Activated CD4-positive, alpha-beta T cell treated with anti-CD3 and anti-CD28 coated beads, Interleukin-2, amount 10 ng/mL, durations not matched to agents 7 days and 5 days (primary cell): ENCODE measurements at places on chromosomes 7 and 10. TPM values are rescaled to one million over a fixed set of nuclear protein-coding genes. Genes with fewer than 3 reads are reported as not detected.

DNA sequence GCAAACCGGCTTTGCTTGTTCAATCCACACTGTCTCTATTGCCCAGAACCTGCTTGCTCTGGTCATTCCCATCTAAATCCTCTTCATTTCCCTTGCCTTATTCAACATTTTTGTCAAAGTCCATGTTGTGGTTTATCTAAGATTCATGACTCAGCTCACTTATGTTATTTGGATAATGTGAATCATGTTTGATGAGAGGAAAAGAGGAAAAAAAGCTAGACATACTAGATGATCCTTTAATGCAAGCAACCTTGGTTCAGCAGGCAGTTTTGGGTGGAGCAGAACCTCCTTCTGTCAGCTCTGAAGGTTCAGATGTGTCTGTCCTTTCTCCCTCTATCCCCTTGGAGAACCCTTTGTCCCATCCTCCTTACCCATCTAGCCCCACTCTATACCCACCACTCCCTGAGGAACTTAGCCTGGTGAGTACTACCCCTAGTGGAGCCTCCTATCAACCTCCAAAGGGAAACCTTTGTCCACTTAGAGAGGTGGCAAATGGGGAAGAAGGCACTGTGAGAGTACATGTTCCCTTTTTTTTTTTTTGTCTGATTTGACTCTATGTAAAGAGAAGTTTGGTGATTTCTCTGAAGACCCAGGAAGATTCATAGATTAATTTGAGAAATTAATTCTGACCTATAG lies 2.1 kb upstream of the SAMD9L start:
- DNase-seq: no peak

DNA sequence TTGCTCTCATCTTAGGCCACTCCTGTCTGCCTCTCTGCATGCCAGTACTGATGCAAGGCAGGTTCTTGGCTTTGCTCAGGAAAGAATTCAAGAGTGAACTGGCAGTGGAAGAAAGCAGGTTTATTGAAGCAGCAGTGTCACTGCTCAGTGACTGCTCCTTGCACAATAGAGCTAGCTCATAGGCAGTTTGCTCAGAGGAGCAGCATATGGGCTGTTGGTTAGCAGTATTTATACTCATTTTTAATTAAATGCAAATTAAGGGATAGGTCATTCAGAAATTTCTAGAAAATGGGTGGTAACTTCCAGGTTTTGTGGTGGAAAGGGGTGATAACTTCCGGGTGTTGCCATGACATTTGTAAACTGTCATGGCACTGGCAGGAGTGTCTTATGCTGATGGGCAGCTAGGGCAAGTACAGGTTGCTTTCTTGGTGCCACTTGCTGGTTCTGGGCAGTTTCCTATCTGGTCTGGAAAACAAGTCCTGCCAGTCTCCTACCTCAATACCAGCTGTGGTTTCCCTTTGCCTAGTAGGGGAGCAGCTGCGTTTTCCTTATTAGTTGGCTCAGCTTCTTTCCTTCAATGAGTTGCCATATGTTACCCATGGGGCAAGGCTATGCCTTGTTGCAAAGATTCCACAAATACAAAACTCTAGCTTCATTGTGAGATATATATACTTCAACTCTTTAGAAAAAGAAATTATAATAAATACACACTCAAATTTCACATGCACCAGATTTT lies 64.8 kb upstream of the CALD1 start:
- DNase-seq: no peak

DNA sequence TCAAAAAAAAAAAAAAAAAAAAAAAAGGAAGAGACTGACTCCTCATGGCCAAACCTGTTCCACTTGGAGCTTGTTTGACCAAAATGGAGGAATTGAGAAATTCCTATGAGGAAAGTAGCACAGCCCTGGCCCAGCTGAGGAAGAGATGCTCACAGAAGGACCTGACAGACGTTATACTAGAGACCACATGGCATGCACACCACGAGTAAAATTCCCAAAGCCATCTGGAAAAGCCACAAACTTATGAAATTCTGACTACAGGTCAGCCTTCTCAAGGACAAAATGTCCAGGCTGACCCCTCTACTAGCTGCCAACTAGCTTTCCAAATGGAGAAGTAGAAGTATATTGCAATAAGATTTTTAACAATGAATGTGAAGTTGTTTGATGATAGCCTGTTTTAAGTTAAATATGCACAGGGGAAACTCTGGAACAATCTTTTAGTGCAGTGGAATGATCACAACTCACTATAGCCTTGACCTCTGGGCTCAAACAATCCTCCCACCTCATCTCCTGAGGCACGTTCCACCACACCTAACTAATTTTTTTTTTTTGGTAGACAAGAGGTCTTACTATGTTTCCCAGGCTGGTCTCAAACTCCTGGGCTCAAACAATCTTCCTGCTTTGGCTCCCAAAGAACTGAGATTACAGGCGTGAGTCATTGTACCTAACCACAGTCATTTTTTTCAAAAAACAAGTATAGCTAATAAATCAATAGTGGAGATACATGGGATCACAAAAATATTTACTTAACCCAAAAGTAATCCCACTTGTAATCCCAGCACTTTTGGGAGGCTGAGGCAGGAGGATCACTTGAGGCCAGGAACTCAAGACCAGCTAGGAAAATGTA lies 75.7 kb downstream of the AKR1D1 start:
- no peak for DNase-seq

Gene DEPP1
- 0.22 TPM for total RNA-seq

DNA sequence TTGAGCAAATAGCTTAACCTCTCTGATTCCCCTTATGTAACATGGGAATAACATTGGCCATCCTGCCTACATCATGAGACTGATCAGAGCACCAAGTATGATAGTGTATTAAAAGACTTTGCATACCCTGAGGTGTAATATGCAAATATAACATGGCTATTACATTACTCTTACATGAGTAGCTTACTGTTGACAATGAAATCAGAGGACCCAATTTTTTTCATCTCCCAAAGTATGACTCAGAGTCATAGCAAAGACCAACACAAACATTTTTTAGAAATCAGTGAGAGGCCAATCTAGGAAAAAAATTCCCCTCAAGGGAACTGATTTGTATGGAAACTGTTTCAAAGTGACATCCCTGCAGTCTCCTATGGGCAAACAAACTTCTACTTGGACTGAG lies 47.0 kb upstream of the TMEM140 start:
- DNase-seq: no peak

GRCh38 chr10:18449611-18450026 lies 201.8 kb downstream of the NSUN6 start:
- no peak for DNase-seq

DNA sequence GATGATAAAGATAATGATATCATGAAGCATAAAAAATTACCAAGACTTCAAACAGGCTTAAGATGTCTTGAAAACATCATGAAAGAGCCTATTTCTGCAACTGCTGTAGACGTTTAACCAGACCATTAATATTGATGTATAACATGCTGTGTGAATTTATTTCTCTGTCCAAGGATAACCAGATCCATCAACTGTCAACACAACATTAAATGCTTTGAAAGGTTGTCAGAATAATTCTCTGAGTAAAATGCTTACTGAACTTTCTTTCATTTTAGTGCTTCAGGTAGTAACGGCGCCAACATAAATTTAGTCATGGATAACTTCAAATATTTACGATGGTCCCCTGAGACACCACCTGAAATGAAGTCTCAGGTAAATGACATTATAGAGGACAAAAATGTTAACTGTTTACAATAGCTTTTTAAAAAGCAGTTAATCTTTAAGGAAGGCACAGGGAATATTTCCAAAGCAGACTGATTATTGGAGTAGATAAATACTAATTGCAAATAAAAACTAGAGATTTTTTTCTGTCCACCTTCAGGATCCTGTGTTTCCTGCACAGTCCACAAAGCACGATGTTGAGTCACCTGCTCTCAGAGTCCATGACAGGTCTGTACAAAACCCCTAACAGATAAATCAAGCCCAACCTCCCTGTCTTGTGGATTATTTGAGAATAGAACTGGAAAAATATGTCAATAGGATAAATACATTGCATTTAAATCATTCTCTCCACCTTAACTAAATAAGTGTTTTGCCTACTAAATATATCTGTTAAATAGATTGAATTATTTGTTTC lies 1213.2 kb downstream of the XPNPEP1 start:
- DNase-seq: no peak

DNA sequence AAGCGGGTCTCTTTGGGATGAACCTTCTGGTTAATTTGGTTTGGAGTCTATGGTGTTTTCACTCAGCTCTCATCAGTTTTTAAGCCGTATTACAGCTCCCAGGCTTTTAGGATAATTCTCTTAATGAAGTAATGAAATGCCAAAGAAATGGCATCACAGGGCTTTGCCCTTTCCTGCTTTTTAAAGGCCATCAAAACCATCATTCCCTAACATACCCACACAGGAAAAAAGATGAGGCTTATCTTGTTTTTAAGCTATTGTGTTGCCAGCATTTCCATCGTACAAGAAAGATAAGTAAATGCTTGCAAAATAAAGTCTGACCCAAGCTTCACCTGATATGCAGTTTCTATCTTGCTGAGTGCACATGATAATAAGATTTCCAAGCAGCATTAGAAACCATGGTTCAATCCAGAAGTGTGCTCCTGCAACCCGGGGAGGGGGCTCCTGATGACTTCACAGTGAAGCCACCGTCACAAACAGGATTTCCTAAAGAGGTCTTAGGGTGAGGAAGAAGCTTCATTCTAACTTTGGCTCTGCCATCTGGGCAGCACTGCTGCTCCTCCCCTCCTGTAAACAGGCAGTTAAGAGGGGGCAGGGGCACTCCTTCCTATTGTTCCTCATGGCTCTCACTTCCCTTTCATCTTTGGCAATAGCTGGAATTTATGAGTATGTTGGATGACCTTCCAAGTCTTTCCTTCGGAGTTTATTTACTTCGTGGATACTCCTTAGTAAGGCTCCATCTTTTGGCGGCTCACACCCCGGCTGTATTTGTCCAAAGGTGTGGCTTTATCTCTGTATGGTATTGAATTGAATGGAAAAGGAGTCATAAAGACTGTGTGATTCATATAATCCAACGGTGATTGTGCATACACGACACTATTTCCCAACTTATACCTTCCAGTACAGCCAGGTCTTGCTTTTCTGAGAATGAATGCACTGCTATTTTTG lies 55.2 kb upstream of the FAM133B start:
- no peak for DNase-seq

Gene C10orf62
- not detected for total RNA-seq

- DNase-seq: no peak
These were observed 354.8 kb upstream of the CELF2 start for GRCh38 chr10:10662716-10663408.

DNA sequence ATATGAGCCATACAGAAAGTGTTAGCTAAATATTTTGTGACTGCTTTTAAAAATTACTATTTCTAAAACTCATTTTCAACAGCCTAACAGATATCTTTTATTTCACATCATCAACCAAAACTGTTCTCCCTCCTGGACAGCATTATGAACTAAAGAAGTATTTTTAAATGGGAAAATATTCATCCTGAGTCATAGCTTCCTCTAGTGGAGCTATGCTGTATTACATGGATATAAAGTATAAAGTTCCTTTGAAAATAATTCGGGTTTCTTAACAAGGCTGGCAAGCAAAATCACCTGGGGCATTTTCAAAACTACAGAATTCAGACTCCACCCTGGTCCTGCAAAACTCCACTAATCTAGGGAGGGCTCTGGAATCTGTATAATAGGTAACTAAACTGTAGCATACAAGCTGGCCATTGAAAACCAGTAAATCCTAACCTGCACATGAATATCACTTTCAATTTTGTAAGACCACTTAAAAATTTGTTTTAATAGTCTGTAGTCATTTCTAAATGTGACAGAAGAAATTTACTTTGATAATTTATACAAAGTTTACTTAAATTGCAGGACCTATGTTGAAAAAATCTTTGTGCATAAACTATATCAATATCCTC lies 53.5 kb downstream of the SCIN start:
- no peak for DNase-seq

DNA sequence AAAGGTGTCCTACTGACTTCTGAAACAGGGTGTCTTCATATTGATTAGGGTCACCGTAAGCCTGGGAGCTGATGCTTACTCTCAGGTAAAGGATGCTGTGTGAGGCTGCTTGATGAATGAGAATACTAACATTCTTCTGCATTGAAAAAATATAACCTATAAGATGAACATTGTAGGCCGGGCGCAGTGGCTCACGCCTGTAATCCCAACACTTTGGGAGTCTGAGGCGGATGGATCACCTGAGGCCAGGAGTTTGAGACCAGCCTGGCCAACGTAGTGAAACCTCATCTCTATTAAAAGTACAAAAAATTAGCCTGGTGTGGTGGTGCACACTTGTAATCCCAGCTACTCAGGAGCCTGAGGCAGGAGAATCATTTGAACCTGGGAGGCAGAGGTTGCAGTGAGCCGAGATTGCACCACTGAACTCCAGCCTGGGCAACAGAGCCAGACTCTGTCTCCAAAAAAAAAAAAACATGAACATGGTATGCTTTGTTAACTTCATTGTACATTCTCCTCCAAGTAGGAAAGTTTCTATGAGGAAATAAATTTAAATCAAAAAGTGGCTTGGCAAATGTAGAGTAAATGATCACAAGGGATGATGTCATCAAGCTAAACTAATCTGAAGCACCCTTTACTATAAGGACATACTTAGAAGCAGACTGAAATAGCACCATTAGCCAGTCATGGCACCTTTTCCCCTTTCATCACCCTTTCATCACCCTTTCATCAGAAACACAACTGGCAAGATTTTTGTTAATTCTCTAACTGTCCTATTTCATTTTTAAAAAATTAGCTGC lies 1.5 kb upstream of the BRAF start:
- no peak for DNase-seq

- no peak for DNase-seq
These were observed 41.4 kb downstream of the EXOC4 start for GRCh38 chr7:133294234-133294633.

DNA sequence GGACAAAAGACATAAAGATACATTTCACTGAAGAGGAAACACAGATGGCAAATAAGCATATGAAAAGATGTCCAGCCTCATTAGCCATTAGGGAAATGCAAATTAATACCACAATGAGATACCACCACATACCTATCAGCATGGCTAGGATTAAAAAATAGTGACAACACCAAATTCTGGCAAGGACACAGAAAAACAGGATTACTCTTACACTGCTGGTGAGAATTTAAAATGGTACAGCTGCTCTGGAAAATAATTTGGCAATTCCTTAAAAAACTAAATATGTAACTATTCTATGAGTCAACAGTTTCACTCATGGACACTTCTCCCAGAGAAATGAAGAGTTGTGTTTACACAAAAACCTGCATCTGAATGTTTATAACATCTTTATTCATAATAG lies 121.1 kb downstream of the C10orf90 start:
- no peak for DNase-seq

- no peak for DNase-seq
These were observed 35.6 kb downstream of the VPS41 start for GRCh38 chr7:38873433-38873832.

- no peak for DNase-seq
These were observed 41.7 kb upstream of the CALD1 start for GRCh38 chr7:134737566-134738345.

GRCh38 chr7:2437537-2438148 lies 34.2 kb downstream of the CHST12 start:
- DNase-seq: no peak

- DNase-seq: no peak
These were observed 928 bp upstream of the CSTF2T start for GRCh38 chr10:51700228-51700817.

- no peak for DNase-seq
These were observed 805.7 kb upstream of the GHITM start for GRCh38 chr10:83333566-83333965.
